A549 treated with DMSO at 1 μM for 4 hours (cell line): ENCODE measurements at places on chromosomes 16 and 17. TPM values are rescaled to one million over a fixed set of nuclear protein-coding genes. Genes with fewer than 3 reads are reported as not detected.

Gene ARL4D
- 15.4 to 24.2 TPM (median 19.6 TPM) in 5 replicates for total RNA-seq

Gene CCL5
- 1.6 to 2.1 TPM (median 1.6 TPM) in 5 replicates for total RNA-seq

Gene UBE2I
- total RNA-seq = 165 to 192 TPM (median 171 TPM) in 5 replicates

Gene CCL17
- not detected in 5 replicates for total RNA-seq

Gene CMIP
- 89.7 to 128 TPM (median 118 TPM) in 5 replicates for total RNA-seq

Gene FBXL20
- total RNA-seq = 7.2 to 11.1 TPM (median 9.9 TPM) in 5 replicates

Gene FBXL16
- 1.5 to 2.9 TPM (median 2.5 TPM) in 5 replicates for total RNA-seq

Gene CDR2L
- total RNA-seq = 35.3 to 50.0 TPM (median 44.7 TPM) in 5 replicates

Gene NAGS
- 0.77 to 1.4 TPM (median 1.0 TPM) in 5 replicates for total RNA-seq

Gene KRTAP3-2
- total RNA-seq = 0.26 to 0.35 TPM (median 0.34 TPM) in 3 of 5 replicates, not detected in the others

Gene CNTROB
- 37.7 to 45.9 TPM (median 41.4 TPM) in 5 replicates for total RNA-seq

Gene ENGASE
- 13.3 to 26.2 TPM (median 23.0 TPM) in 5 replicates for total RNA-seq

Gene TSPAN10
- total RNA-seq = 4.4 to 6.3 TPM (median 5.9 TPM) in 5 replicates

Gene TBC1D26
- total RNA-seq = not detected in 5 replicates

Gene TMEM204
- not detected in 5 replicates for total RNA-seq

Gene MYO1D
- total RNA-seq = 2.1 to 3.0 TPM (median 2.6 TPM) in 5 replicates

Gene CLEC10A
- not detected in 5 replicates for total RNA-seq

Gene CDC27
- 74.7 to 97.5 TPM (median 89.5 TPM) in 5 replicates for total RNA-seq

Gene KRTAP2-1
- not detected in 5 replicates for total RNA-seq

Gene SLC13A2
- total RNA-seq = 0.06 to 0.12 TPM (median 0.09 TPM) in 5 replicates

Gene PRR35
- total RNA-seq = 0.05 to 0.17 TPM (median 0.09 TPM) in 5 replicates

Gene C16orf96
- total RNA-seq = not detected in 5 replicates

Gene UBE2G1
- 73.7 to 103 TPM (median 95.3 TPM) in 5 replicates for total RNA-seq

Gene SALL1
- 0.10 to 0.42 TPM (median 0.21 TPM) in 5 replicates for total RNA-seq

Gene GLP2R
- total RNA-seq = 8.2 to 19.9 TPM (median 11.0 TPM) in 5 replicates

Gene GP2
- not detected in 5 replicates for total RNA-seq

Gene SLFN11
- 5.7 to 8.6 TPM (median 6.4 TPM) in 5 replicates for total RNA-seq

Gene RHBDL1
- 0.75 to 1.6 TPM (median 1.4 TPM) in 5 replicates for total RNA-seq

Gene PLXDC1
- 0.05 to 0.81 TPM (median 0.11 TPM) in 5 replicates for total RNA-seq

Gene ITGA2B
- total RNA-seq = 1.3 to 1.8 TPM (median 1.5 TPM) in 5 replicates

Gene ESRP2
- total RNA-seq = 0.05 to 0.19 TPM (median 0.09 TPM) in 4 of 5 replicates, not detected in the other

Gene XAF1
- 0.03 TPM in 1 of 5 replicates, not detected in the others for total RNA-seq

Gene NACA2
- not detected in 5 replicates for total RNA-seq

Gene TMEM114
- total RNA-seq = not detected in 5 replicates

Gene LDHD
- 0.55 to 0.99 TPM (median 0.67 TPM) in 5 replicates for total RNA-seq

Gene DRC3
- total RNA-seq = 2.1 to 3.1 TPM (median 2.7 TPM) in 5 replicates

Gene DYNLRB2
- 0.24 to 0.40 TPM (median 0.28 TPM) in 3 of 5 replicates, not detected in the others for total RNA-seq

Gene AXIN1
- 32.2 to 34.8 TPM (median 32.4 TPM) in 5 replicates for total RNA-seq

Gene MPP3
- 17.6 to 20.7 TPM (median 19.4 TPM) in 5 replicates for total RNA-seq

Gene TMEM238L
- not detected in 5 replicates for total RNA-seq

Gene FSCN2
- 0.45 to 1.4 TPM (median 1.1 TPM) in 5 replicates for total RNA-seq

Gene NXN
- total RNA-seq = 24.8 to 28.3 TPM (median 26.0 TPM) in 5 replicates

Gene SEZ6L2
- total RNA-seq = 20.8 to 24.4 TPM (median 21.7 TPM) in 5 replicates

Gene SPAG5
- 77.8 to 88.5 TPM (median 81.4 TPM) in 5 replicates for total RNA-seq
